Globus pallidus (tissue), 1 donor: ENCODE measurements at places on chromosomes 6 and 20.
A peak's percentile ranks its signal among the peaks of the same experiment; 100 is the strongest.

DNA sequence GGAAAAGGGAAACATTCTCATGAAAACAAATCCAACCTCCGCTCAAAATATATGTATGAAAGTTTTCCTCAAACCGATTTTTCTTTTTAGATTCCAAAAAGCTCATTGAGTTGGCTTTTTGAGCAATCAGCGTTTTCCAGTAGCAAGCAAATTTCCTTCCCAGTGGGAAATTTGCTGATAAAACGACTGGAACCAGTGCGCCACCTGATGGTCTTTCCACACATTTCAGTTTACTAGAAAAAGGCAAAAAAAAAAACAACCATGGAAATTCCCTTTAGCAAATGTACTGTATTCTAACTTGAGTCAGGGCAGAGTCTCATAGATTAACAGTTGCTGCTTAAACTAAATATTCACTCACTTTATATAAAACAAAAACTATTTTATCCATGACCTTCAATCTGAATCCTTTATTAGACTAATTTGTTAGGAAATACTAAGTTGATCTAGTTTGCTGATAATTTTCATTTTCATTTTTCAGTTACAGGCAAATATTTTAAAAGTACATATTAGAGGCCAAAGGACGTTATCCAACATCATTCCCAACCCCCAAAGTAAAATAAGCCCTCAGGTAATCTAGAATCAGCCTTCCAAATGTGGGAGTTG, 271.5 kb downstream of the FOXA2 start:
- peak; percentile 16 for DNase-seq

DNA sequence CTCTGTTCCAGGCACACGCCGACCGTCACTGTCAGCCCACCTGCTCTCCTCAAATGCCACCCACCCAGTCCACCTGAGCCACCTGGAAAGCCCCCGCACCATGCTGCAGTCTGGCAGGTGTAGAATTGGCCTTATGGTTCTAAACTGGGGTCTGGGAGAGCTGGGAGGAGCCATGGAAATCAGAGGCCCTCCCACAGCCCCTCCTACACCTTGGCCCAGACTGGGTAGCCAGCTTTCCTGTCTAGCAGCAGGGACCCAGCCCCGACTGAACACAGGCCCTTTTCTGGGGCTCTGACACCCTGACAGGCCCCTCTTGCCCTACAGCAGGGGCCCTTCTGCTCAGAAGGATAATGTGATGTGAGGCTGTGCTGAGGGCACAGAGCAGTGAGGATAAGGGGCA, 31.1 kb downstream of the LRFN2 start:
- DNase-seq = no peak

DNA sequence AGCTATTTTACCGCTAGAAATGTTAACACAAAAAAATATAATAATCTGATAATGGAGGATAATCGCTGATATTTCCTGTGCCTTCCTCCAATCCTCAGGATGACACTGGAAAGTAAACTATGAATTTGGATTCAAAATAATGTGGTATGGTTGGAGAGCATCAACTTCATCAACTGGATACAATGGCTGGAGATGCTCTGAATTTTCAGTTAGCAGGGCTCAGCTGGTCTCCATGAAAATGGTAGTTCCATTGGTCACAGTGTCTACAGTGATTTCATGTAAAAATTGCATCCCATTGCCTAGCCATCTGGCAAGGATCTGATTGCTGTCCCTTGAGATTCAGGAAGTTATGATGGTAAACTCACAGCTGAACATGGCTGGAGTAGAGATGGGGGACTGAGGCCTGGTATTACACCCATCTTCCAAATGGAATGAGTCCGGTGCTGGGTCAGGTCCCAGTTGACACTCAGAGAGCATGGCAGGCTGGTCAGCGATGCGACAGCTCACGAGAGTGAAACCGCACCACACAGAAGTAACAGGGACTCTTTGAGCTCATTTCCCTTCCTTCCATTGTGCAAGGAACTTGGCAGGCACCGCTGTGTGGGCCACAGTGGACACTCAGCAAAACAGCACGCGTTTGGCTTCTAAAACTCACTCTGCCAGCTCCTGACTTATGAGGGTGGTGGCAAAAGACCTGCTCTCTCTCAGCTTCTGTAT, 142.4 kb upstream of the TNFAIP3 start:
- DNase-seq = no peak

- no peak for DNase-seq
Observed at GRCh38 chr6:133070410-133071043, 170.6 kb upstream of the EYA4 start.

DNA sequence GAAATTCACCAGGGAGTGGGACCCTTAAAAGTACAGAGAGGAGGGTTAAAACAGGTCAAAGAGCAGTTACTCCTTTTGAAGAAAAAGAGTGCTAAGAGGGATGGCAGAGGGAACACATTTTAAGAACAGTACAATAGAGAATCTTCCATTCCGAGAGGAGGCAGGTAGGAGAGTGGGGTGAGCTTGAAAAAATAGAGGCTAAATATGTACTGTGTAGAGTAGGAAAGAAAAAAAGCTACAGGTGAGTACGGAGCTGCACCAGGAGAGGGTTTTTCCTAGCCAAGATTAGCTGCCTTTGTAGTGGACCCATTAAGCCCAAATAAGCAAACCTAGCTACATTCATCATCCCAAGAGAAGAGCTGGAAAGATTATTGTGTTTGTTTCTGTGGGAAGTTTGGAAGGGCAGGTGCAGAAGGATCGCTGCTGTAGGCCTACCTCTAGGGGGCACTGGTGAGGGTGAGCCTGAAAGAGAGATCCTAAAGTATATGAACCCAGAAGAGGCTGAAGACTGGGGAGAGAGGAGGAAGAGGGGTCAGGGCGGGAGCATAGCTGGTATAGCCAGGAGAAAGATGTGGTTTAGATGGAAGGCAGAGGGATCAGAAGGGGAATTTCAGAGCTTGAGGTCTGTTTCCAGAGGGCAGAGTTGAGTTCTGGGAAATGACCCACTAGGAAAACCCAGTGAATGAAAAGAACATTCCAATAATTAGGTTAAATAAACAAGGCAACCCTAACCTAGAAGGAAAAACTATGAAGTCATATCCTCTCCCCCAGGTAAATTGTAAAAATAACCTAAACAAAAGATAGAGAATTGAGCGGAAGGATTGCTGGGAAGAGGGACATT, 50.2 kb upstream of the HINT3 start:
- DNase-seq = no peak
